Cerebellum (tissue), 4 donors: ENCODE measurements at places on chromosomes 16 and 17. TPM values are rescaled to one million over a fixed set of nuclear protein-coding genes. Genes with fewer than 3 reads are reported as not detected.

Gene OTOP2
- not detected for total RNA-seq

Gene ATP2A3
- total RNA-seq, result 2.0 TPM

Gene GNG13
- total RNA-seq, result not detected

Gene PABPN1L
- not detected for total RNA-seq

Gene ATP2A1
- 0.18 TPM for total RNA-seq

DNA sequence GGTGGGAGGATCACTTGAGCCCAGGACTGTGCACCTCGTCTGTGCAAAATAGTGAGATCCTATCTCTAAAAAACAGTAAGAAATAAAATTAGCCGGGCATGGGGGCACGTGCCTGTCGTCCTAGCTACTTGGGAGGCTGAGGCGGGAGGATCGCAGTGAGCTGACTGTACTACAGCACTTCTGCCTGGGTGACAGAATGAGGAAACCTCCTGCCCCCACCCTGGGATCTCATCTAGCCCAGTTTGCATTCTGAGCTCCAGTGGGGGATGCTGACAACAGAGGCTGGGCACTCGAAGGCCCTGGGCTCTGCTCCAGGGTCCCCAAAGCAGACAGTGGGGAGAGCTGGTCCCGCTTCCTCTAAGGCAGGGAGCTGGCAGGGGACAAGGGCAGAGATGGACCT lies 7.1 kb downstream of the NAGPA start:
- DNase-seq, result no peak

DNA sequence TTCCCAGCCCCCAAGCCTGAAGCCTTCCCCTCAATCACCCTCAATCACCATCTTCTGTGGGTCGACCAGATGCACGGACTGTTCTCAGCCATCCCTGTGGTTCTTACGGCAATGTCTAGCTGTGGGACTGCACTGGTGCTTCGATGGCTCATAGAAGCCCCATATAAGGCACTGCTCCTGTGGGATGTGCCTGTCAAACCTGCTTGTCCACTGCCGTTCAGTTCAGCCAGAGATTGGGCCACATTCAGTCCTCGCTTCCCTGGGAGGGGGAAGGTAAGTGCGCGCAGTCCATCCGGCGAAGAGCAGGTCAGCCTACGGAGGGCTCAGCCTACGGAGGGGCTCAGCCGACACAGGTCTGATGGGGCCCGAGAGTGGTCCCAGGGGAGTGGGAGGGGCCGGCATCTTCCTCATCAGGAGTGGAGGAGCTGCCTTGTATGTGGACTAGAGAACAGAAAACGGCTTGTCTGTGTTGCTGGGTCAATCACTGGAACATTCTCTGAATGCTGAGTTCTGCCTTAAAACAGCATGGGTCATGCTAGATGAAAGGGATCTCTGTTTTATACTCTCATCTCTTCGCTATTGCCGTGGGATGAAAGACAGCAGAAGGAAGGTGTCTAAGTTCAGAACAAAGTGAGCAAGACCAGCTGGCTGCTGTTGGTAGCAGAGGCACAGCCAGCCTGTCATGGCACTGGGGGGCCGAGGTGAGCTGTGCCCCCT lies at the start of gene CARD14:
TSS of gene CARD14 (plus strand) at position 247 of the 717 bp plus-strand sequence. CDS start 11,409 bp downstream, outside the sequence.
- DNase-seq, result no peak

- DNase-seq, result no peak
Observed at GRCh38 chr17:50137042-50137441, 7.1 kb upstream of the SAMD14 start.

GRCh38 chr17:13484020-13484419 lies 117.7 kb downstream of the HS3ST3A1 start:
- DNase-seq, result no peak
